OCI-LY7 (cell line): ENCODE measurements at places on chromosomes 1 and 21. TPM values are rescaled to one million over a fixed set of nuclear protein-coding genes. Genes with fewer than 3 reads are reported as not detected.

BNIPL gene
- total RNA-seq = 0.74 and 3.2 TPM in 2 replicates

PPFIA4 gene
- 0.55 and 2.7 TPM in 2 replicates for total RNA-seq

GNG4 gene
- total RNA-seq = not detected in 2 replicates

DNA sequence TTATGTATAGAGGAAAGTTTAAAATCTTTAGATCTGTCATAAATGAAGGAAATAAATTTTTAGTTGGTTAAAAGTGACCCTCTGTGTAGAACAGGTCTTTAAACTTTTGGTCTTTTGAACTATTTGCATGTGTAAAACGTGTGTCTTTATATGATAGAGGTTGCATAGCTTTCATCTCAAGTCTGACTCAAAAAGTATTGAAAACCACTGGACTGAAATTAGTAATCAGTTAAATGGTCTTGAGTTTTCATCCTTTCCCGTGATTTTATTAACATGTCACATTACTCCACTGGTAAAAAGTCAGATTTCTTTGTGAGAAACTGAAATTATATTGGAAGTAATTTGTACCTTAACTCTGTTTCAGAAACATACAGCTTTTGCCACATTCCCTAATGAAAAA is 1.8 kb downstream of the RNPC3 start:
- no peak for DNase-seq

DNA sequence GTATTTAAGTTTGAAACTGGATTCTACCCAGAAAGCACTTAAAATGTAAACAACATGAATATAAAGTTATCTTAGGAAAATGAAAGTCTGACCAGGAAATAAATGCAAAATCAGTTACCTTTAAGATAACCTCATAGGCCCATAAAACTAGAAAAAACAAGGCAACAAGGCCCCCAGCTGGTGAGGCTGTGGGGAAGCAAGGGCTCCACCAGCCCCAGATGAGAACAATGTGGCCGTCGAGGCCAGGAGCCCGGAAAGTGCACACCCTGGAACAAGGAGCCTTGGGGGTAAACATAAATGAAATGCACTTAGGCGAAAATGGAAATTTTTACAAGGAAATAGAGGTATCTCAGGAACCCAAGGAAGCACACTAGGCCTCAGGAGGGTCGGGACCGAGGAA is 37.9 kb upstream of the BMP8B start:
- no peak for DNase-seq

- no peak for DNase-seq
Observed at GRCh38 chr1:60141276-60141675, 67.7 kb upstream of the C1orf87 start.

GRCh38 chr1:213994888-213995287 is 7.1 kb downstream of the PROX1 start:
- DNase-seq = no peak
